Lung microvascular endothelial cell (primary cell): ENCODE measurements at places on chromosomes 3 and 15.

DNA sequence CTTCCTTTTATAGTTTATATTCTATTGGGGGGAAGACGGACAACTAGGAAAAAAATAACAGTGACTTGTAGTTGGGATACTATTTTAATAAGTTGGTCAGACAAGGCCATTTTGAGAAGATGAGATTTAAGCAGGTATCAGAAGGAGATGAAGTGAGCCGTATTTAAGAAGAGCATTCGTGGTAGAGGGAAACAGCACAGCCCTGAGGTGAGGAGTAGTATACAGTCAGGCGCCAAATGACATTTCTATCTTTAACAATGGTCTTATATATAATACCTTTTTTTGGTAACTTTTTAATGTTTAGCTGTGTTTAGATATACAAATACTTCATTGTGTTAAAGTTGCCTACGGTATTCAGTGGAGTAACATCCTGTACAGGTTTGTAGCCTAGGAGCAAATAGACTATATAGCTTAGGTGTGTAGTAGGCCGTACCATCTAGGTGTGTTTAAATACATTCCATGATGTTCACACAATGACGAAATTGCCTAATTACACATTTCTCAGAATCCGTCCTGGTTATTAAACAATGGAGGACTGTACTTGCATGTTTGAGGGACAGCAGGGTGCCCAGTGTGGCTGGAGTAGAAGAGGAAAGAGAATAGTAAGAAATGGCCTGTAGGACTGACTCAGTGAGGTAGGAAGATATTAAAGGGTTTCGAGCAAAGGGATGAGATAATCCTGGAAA, 1.6 kb downstream of the NKTR start:
- DNase-seq = no peak

DNA sequence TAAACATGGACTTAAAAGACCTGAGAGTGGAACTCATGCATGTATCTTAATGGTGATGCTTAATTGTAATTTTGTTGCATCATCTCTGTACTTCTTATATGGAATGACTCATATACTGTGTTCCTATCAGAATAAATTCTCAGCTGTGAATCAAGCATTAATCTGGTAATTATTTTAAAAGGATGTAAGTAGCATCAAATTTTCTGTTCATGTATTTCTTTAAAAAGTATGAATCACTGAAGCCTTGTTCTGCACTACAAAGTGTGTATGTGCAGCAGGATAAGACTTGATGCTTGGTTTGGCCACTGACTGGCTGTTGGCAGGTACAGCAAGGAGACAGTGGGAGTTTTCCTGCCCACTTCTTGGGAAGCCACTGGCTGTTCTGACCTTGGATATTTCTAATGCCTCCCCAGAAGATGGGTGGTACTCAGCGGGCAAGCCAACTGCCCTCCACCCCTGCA, 123.9 kb downstream of the ANO10 start:
- no peak for DNase-seq

DNA sequence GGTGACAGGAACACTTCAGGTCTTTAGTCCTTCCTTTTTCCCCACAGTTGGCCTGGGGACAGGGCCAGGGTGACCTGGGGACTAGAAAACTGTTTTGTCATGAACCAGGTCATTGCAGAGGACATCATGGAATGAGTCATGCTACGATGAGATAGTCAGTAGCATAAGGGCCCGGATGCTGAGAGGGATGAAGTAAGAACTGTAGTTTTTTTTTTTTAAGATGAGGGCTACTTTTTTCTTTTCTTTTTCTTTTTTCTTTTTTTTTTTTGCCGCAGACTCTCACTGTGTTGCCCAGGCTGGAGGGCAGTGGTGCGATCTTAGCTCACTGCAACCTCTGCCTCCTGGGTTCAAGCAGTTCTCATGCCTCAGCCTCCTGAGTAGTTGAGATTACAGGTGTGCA, 8.0 kb downstream of the MAP2K5 start:
- DNase-seq = no peak

- DNase-seq = no peak
Observed at GRCh38 chr15:31361764-31362515, 35.3 kb downstream of the KLF13 start.
